Esophagus squamous epithelium (tissue), 5 donors: ENCODE measurements at places on chromosomes 3 and 15. TPM values are rescaled to one million over a fixed set of nuclear protein-coding genes. Genes with fewer than 3 reads are reported as not detected.

DNA sequence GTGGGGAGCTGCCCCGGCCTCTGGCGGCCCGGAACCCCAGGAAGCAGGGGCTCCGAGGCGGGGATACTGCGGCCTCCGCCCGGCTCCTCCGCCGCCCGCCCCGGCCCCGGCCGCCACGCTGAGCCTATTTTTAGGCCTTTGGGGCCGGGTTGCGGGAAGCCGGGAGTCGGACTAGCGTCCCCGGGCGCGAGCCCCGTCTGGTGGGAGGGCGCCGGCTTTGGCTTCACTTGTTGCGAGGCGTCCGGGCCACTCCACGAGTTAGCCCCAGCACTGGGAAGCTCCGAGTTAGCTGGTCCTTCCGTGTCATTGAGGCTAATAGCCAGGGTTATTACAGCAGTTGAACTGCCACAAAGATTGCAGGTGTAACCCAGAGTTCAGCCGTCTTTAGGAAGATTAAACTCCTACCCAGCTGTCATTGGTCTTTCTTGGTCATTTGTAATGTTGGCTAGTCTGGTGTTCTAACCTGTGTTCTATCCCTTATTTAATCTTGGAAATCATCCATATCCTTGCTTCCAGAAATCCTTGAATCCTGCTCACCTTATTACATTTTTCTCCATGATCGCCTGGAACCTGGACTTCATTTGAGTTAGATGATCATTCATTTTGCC lies 791 bp downstream of the GYG1 start:
- DNase-seq, result no peak

GRCh38 chr3:168134931-168135330 lies 39.2 kb upstream of the GOLIM4 start:
- DNase-seq, result no peak

DNA sequence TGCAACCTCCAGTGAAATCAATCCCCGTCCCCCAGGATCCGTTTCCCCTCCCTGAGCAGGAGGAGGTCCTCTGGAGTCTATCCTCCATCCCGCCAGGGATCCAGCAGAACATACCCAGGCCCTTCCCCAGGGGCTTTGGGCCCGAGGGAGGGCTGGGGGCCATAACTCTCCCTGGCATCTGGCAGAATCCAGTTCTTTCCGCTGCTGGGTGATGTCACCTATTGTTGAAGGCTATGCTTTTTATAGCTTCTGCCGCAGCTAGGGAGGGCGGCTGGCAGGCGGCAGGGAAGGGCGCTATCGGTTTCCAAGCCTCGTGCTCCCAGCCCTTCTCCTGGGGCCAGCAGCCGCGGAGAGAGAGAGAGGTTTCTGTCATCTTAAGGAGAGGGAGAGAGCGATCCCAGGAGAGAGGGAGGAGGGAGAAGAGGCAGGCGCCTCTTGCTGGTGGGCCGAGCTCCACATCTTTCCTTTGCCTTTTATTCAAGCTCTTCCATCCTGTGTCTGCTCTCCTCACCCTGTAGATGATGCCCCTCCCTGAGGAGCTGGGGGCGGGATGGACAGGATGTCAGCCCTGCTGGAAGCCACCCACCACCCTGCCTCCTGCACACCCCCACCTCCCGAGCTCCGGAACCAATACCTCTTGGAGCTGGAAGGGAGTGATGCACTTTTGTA lies 120.1 kb downstream of the ANP32A start:
- DNase-seq, result no peak

- DNase-seq, result no peak
Measured at GRCh38 chr3:14775011-14775410, 43.8 kb upstream of the FGD5 start.

- no peak for DNase-seq
Measured at GRCh38 chr15:45378149-45378912, at the start of gene GATM. Gene GATM (minus strand): TSS chr15:45378544. CDS start chr15:45378453, 91 bp downstream.

DNA sequence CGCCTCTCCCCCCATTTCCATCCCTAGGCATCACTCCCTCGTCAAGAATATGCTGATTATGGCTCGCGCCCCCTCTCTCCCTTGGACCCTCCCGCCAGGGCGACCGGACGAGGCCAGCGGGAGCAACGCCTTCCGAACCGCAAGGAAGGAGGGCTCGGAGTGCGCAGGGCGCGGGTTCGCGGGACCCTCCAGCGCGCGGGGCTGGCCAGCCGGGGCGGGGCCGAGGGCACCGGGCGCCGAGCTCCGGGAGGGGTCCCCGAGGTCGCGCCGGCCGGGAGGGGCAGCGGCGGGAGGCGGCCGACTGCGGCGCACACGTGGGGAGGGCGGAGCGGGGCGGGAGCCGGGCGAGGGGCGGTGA lies 483 bp downstream of the EHD4 start:
- no peak for DNase-seq

MUC20 gene
- 23.8 TPM for total RNA-seq

GRCh38 chr15:101611007-101611406 lies 41.2 kb downstream of the TM2D3 start:
- no peak for DNase-seq

DNA sequence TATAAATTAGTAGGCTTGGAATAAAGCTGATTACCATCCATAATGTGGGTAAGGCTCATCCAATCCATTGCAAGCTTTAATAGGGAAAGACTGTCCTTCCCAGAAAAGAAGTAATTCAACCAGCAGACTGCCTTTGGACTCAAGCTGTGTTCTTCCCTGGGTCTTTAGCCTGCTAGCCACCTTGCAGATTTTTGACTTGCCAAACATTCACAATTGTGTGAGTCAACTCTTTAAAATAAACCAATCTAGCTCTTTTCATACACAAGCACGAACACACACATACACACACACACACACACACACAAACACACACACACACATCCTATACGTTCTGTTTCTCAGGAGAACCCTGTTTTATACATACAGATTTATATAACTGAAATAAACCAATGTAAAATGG lies 248.1 kb downstream of the NAALADL2 start:
- no peak for DNase-seq

DNA sequence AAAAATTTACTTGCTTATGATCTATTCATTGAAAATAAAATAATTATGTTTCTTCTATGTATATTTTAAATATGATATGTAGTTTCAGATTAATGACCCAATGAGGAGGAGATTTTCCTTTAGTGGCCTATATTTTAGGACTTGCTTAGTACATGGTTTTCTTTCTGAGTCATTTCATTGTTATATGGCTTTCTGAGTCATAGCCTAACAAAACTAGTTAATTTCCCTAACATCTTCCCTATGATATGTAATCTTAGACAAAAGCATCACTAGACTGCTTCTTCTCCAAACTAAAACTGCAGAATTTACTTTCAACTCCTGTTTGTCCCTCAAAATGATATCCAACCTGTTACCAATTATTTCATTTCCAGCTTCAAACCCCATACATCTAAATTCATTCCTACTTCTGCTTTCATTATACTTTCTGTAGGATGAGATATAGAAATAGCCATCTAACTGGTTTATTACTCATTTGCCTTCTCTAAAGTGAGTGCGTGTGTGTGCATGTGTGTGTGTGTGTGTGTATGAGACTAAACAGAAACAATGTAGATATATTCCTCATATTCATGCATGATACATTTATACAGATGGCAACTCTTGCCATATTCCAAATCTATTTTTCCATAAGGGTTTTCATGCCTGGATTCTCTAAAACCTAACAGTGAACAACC lies 915.0 kb upstream of the GBE1 start:
- DNase-seq, result no peak

NEO1 gene
- 14.4 TPM for total RNA-seq

- no peak for DNase-seq
Measured at GRCh38 chr3:187334904-187335303, 33.3 kb upstream of the RTP4 start.

TEX55 gene
- total RNA-seq, result not detected

BCHE gene
- 5.3 TPM for total RNA-seq

- no peak for DNase-seq
Measured at GRCh38 chr15:101457696-101458095, 31.8 kb downstream of the PCSK6 start.

DNA sequence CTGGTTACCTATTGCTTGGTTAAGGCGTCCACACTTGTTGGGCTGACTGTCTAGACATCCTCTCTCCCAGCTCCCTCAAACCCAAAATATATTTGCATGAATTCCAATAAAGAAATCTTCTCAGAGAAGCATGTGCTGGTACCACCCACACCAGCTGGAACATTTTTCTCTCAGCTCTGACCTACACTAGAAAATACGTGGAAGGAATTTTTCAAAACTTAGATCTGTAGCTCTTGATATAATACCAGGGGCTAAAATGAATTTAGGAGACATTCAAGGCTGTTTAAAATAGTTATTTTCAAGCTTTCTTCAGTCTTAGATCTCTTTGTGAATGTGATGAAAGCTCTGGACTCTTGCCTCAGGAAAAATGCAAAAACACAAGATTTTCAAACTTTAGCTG lies 590.4 kb downstream of the PDCD6IP start:
- no peak for DNase-seq

DNA sequence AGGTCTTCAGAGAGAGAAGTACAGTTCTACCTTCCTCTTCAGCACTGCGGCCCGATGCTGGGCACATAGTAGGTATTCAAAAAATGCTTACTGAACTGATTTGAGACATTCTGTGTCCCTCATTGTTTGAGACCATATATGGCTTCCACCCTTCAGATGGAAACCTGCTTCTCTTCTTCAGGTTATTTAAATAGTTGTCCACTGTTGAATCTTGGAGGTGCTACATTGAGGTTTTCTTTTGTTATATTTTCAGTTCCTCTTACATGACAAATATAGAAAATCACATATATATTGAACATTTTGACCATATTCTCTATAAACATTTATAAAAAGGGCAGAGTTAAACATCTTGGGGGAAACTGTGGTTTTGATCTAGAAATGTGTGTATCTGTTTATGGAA lies 200.2 kb upstream of the LRRC3B start:
- DNase-seq, result no peak

GOLGA8J gene
- total RNA-seq, result not detected

DNA sequence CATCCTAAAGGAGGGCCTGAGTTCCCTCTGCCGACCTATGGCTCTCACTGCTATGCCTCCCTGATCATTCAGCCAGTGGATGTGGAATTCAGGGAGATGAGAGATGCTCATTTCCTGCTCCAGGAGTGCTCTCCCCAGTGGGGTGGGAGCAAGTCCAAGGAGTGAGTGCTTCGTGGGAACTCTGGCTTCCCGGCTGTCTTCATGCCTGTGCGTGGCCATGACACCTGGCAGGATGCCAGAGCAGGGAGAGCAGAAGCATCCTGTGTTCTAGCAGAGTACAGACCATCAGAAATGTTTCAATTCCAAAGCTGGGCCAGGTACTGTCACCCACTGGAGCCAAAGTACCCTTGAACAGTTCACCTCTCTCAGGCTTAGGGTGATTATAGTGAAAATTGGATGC lies 45.1 kb downstream of the APH1B start:
- DNase-seq, result no peak

DNA sequence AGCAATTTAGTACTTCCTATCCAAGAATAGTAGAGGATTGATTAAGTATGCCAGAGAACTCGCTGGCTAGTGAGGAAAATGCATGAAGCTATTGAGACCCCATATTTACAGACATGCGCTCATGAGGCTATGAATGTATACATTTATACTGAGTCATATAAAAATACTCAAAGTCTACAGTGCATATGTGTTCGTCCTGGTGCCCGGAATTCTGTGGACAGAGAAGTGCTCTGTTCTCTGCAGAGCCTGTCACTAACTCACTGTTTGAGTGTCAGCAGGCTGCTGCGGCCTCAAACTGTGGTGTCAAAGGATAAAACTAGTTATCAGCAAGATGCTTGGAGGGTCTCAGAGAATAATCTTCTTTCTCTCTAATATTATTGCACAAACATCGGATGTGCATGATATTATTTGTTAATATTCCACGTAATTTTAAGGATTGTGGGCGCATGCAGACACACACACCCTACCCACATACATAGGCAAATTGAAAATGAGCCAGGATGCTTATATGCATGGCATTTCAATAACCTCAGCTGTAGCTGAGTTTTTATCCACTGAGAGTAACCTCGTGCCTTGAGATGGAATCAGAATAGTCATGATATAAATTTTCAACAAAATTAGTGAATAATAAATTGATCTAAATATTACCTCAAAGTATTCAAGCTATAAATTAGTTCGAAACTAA lies 50.0 kb upstream of the TSC22D2 start:
- no peak for DNase-seq

- DNase-seq, result no peak
Measured at GRCh38 chr3:25887907-25888306, 98.0 kb downstream of the OXSM start.

- DNase-seq, result no peak
Measured at GRCh38 chr3:125202197-125202596, 10.4 kb downstream of the SLC12A8 start.

GRCh38 chr3:114698146-114699105 lies 404.6 kb downstream of the TIGIT start:
- DNase-seq, result no peak

GRCh38 chr3:25257026-25257425 lies 171.0 kb upstream of the RARB start:
- no peak for DNase-seq

ZNF774 gene
- 1.7 TPM for total RNA-seq

DNA sequence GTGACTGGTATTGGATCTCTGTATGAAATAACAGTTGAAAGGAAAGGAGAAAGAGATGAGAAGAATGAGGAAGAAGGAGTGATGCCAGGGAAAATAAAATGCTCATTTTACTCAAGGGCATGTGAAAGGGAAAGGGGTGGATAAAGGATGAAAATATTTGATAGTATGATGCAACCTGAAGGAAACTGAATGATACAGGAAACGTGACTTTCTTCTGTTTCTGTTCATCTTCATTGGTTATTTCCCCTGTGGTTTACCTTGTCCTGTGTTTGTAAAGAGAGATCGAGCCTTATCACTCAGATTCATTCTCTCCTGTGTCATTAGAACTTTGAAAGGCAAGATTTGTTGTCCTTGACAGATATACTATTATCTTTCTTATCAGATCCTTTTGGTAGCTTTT lies 243.6 kb upstream of the SLITRK3 start:
- DNase-seq, result no peak

DNASE1L3 gene
- total RNA-seq, result 15.3 TPM

CERS3 gene
- total RNA-seq, result 93.0 TPM
